ENCODE measurements at places on chromosomes 7 and 10.

GRCh38 chr7:44720301-44720700 lies 28.3 kb upstream of the ZMIZ2 start:
- no peak for DNase-seq

DNA sequence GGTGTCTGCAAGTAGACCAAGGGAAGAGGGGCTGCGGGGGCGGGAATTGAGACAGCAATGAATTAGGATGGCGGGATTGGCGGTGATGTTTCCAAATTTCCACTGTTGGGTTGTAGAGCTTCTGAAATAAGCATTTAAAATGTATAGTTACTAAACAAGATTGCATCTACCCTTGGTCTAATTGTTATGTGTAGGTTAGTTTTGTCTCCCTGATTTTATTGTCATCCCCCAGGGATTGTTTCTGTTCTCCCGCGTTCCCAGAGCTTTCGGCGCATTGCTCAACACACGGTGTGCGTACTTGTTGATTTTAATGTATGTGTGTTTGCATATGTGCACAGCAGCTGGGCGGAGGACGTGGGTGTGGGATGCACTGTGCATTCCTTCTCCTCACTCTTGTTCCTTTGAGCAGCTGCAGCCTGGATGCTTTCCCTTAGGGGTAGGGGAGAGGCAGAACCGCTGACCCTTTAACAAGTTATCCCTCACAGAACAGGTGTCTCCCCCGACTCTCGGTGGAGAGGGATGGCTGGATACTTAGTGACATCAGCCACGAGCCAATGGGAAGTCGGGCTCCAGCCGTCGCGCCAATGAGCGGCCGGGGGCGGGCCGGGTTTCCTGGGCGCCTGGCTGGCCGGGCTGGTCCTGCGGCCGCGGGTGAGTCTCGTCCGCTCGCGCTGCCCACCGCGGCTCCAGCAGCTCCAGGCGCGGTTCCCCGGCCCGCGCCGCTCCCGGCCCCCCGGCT lies at the start of gene TSPAN33:
TSPAN33 (plus strand) TSS at position 613 of the 739 bp plus-strand sequence. CDS start 274 bp downstream, outside the sequence.
- peak; percentile 85 for DNase-seq

GRCh38 chr10:130432850-130433249 lies 296.7 kb downstream of the GLRX3 start:
- DNase-seq = no peak

DNA sequence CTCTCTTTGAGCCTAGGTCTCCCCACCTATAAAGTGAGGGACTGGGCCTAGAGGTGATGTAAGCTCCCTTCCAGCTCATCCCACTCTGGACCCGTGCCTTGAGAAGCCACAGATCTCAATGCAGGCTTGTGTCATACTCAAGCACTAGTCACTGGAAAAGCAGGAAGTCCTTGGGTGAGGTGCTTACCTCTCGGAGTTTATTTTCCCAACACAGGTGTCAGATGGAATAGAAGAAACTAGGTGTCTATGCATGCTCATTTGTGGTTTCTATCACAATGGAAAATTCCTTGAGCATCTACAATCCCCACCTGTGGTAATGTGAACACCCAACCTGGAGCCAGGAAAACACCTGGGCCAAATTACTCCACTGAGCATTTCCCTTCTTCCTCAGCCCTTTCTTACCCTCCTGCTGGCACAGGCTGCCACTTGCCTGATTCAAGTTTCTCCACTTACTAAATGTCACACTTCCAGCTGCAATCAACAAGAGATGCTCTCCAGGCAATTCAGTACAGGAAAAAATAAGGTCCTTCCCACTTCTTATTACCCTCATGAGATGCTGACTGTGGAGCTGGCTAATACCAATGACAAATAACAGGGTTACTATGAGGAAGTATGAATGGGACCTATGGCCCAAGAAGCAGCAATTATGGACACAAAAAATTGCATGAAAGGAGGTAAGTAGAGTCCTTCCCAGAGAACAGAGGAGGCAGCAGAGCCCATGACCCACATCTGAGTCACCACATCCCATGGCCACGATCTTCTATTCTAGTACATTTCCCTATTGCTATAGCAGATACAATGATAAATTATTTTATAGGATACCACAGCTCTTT lies 13.1 kb downstream of the LSM5 start:
- no peak for DNase-seq

GRCh38 chr10:132405463-132405991 lies 8.5 kb downstream of the PWWP2B start:
- no peak for DNase-seq

DNA sequence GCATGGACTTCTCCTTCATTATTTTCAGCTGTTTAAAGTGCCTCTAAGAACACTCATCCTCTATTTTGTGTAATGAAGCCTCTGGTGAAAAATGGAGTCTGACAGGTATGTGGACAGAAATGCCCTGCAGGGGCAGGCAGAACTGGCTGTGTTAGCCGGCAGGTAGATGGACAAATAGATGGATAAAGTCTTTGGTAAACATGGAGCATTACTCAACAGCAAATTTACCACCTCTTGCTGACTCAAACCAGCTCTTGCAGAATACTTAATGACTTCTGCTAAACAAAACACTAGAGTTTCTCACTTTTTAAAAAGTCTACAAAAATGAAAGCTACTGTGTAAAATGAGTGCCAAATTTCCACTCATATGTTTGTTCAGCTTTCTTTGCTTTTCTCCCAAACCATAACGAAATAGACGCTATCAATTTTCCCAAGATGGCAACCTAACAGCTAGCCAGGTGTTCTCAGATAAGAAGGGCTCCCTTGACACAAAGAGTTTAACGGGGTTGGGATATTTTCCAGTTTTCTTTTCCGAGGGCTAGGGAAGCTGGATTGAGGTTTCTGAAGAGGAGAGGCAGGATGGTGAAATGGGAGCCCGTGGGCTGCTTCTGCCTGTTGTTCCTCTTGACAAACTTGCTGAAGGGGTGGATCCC lies 71.9 kb upstream of the HABP2 start:
- DNase-seq = no peak

GRCh38 chr7:6271060-6271658 lies 1.3 kb downstream of the CYTH3 start:
- DNase-seq = no peak

DNA sequence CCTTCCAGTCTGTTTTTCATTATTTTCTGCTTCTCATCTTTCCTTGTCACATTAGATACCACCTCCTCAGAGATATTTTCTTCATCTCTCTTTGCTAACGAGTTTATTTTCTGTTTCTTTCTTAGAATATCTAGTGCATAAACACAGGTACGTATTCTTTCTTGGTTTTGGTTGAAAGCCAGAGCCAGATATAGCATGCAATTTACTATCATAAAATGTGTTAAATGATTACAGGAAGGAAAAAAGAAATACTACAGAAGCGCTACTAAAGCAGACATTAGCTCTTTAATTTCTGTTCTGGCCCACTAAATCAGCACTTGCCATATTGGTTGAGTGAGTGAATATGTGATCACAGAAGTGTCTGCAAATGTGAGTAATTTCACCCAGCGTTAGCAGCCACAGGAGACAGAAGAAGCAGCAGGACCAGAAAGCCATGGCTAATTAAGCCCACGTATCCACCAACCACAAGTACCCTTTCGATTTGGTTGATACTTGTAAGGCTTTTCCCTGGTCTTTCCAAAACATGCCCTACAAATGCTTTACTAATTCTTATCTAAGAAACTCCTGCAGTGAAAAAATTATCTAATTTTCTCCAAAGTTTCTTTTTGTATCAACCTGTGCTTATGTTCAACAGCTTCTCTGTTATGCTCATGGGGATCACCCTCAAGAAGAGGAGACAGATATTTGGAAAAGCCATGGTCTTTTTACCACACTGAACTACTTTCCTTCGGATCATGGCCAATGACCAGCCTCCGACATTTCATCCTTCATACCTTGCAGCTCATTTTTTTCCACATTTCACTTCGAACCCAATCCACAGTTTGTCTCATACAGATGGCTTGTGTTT lies 23.1 kb upstream of the MACC1 start:
- DNase-seq = no peak

DNA sequence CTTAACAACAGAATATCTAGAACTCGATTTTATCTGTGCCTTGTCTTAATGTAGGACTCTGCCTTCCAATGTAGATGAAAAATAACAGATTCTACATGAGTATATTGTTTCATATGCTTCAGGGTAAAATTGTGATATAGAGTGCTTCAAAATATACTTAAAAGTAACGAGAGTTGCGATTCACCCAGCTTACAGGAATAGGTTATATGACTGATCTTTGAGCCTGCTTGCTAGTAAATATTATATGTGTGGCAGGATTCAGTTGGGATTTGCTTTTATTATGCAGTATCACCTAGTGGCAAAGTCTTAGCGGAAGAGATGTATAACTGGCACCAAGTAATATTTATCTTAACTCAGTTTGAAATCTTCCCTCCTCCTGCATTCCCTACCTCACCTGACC lies 183.3 kb downstream of the SEMA3E start:
- DNase-seq = no peak

GRCh38 chr10:133326745-133327650 lies 9.7 kb downstream of the CALY start:
- DNase-seq = no peak

DNA sequence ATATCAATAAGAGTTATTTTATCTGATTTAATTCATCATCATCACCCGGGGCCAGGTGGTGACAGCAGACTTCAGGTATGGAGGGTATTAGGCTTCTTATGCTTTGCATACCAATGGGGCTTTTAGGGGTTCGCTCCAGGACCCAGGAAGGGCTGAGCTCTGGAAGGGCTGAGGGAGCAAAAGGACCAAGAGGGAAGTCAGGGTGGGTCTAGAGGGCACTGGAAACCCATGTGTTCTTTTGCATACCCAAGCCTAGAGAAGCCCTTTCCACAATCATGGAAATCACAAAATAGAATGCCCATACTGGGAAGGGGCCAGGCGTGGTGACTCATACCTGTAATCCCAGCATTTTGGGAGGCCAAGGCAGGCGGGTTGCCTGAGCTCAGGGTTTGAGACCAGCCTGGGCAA lies 30.9 kb upstream of the VCL start:
- no peak for DNase-seq

DNA sequence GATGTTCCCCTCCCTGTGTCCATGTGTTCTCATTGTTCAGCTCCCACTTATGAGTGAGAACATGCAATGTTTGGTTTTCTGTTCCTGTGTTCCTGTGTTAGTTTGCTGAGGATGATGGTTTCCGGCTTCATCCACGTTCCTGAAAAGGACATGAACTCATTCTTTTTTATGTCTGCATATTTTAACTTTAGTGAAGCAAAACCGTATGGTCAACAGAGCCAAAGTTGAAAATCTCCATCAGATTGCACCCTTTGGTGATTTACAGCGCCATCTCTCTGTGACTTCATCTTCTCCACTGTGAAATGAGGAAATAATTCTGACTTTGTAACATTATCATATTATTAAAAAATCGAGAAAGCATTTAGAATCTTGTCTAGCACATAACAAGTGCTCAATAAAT lies 132.3 kb upstream of the PLXDC2 start:
- no peak for DNase-seq

DNA sequence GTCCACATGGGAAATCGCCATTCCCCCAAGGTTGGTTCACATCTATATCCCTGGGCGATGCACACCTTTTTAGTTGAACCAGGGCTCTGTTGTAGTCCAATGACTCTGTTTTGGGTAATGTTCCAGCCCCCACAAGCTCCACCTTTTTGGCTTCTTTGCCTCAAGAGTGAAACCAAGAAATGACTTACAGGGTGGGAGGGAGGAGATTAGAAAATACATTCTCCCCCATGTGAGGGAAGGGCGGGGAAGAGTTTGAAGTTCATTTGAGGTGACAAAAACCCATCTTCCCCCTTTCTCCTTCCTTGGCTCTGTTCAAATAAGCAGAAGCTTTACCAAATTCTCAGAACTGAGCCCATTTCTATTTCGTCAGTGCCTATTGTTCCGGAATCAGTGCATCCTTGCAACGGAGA lies 82.8 kb downstream of the GATA3 start:
- DNase-seq = no peak

GRCh38 chr10:14751014-14751896 lies 23.4 kb downstream of the FAM107B start:
- no peak for DNase-seq

- no peak for DNase-seq
These were observed 105.1 kb downstream of the GATA3 start for GRCh38 chr10:8159341-8160165.

- DNase-seq = peak; percentile 10
These were observed 670 bp upstream of the AGK start for GRCh38 chr7:141550386-141551093.

- no peak for DNase-seq
These were observed 4.1 kb upstream of the SGCE start for GRCh38 chr7:94660006-94660405.

DNA sequence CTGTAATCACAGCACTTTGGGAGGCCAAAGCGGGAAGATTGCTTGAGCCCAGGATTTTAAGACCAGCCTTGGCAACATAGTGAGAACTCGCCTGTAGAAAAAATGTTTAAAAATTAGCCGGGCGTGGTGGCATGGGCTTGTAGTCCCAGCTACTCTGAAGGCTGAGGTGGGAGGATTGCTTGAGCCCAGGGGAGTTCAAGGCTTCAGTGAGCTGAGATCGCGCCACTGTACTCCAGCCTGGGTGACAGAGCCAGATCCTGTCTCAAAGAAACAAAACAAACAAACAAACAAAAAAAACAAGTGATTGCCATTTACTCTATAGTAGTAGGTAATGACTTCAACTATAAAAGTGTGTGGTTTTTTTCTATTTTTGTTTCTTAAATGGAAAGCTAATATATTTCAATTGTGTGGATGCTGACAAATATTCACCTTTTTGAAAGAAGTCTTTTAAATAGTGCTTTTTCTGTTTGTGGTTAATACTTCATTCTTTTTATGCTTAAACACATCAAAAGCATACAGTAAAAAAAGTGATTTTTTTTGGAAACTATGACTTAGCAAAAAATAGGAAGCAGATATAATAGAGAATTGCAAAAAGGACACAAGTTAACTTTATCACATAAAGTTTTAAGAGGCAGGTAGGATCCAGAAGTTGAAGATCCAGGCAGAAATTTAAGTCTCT lies 48.4 kb downstream of the ZNF277 start:
- no peak for DNase-seq

GRCh38 chr10:7832060-7832459 lies 13.8 kb downstream of the TAF3 start:
- DNase-seq = no peak

DNA sequence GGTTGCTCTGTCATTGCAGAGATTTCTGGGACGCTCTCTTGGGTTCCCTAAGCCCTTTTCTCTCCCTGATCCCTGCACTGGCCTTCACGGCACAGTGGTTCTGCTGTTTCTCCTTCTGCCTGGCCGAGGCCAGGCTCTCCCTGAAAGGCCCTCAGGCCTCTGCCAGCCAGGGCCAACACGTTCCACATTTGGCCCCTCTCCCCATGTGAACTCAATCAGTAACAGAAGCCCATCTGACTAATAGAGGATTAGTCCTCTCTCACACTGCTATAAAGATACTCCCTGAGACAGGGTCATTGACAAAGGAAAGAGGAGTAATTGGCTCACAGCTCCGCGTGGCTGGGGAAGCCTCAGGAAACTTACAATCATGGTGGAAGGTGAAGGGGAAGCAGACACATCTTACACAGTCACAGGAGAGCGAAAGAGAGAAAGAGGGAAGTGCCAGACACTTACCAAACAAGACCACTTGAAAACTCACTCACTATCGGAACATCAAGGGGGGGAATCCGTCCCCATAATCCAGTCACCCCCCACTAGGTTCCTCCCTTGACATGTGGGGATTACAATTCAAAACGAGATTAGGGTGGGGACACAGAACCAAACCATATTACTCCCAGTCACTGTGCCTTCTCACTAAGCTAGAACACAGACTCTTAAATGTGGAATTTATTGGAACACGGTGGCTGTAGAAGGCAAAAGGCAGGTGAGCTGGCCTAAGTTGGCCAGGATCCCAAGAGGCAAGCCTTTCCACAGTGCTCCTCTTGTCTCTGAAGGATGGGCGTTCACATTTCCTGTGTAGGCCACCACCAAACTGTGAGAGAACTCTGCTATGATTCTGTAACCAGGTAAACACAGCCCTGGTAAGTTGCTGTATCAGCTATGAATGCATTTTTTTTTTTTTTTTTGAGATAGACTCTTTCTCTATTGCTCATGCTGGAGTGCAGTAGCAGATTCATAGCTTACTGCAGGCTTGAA lies 8.8 kb downstream of the FZD8 start:
- DNase-seq = no peak

All from GM12892 (cell line).